ENCODE measurements at places on chromosomes 3 and 15.

GRCh38 chr3:121232309-121233225 is 313.2 kb downstream of the POLQ start:
- DNase-seq: no peak

DNA sequence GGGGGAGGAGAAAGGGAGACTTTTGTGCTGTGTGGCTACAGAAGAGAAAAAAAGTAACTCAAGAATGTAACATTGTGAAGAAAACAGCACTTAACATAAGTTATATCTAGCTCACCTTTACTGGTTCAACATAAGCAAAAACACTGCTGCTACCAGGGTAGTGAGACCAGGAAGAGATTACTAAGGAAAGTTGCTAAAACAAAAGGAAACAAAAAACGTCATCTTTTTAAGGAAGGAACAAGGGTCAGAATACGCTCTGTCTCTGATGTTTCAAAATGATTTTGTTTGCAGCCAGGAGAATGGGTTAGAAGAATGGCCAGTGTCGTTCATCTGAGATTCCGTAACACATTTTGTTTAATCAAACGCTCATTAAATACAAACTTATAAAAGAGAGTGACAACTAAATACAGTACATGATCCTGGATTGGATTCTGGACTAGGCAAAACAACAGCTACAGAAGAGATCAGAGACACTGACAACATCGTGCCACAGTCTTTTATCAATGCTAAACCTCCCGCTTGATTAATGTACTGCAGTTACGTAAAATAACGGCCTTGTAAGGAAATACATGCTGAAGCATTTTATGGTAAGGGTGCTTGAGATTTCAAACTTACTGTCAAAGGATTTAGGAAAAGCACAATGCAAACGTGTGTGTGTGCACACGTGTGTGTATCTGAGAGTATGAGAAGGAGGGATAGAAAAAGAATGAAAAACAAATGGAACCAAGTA is 67.7 kb downstream of the FOXP1 start:
- DNase-seq: no peak

GRCh38 chr15:94253742-94254141 is 22.4 kb downstream of the MCTP2 start:
- DNase-seq: no peak

- DNase-seq: no peak
These were observed 64.9 kb upstream of the RBMS3 start for GRCh38 chr3:29215948-29216347.

GRCh38 chr3:8856721-8857120 is 87.3 kb upstream of the OXTR start:
- DNase-seq: no peak

GRCh38 chr3:194272861-194273742 is 78.0 kb downstream of the CPN2 start:
- DNase-seq: no peak

DNA sequence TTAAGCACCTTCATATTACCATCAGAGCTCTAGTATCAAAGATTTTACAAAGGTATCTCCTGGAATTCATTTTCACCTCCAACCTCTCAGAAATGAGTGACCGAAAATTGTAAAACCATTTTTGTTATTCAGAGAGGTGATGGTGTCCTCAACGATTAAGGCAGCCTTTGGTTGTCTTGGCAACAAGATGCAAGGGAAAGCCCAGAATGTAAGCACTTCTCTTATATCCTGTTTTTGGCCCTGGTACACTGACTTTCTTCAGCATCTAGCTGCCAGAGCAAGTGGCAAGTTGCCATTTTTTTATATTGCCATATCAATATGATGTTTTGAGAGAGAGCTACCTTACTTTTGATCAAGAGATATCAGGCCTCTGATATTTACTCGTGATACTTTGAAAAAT is 384.9 kb upstream of the NECTIN3 start:
- no peak for DNase-seq
